Bronchial smooth muscle cell (primary cell): ENCODE measurements at places on chromosomes 7 and 10. TPM values are rescaled to one million over a fixed set of nuclear protein-coding genes. Genes with fewer than 3 reads are reported as not detected.

The PAPOLB gene
- under 0.01 TPM in 2 replicates for total RNA-seq

The MYL7 gene
- total RNA-seq, result 0.47 TPM in 1 of 2 replicates, not detected in the other

The C10orf67 gene
- under 0.01 TPM in 1 of 2 replicates, not detected in the other for total RNA-seq

The EGR2 gene
- total RNA-seq, result under 0.01 TPM in 1 of 2 replicates, not detected in the other

The PON3 gene
- under 0.01 TPM in 1 of 2 replicates, not detected in the other for total RNA-seq

The FAM25C gene
- total RNA-seq, result not detected in 2 replicates

The NRG3 gene
- total RNA-seq, result not detected in 2 replicates

The TRIM50 gene
- not detected in 2 replicates for total RNA-seq

The PHYH gene
- 17.8 and 25.4 TPM in 2 replicates for total RNA-seq

The CPA2 gene
- under 0.01 TPM in 1 of 2 replicates, not detected in the other for total RNA-seq
